ENCODE measurements at places on chromosomes 2 and 18.

DNA sequence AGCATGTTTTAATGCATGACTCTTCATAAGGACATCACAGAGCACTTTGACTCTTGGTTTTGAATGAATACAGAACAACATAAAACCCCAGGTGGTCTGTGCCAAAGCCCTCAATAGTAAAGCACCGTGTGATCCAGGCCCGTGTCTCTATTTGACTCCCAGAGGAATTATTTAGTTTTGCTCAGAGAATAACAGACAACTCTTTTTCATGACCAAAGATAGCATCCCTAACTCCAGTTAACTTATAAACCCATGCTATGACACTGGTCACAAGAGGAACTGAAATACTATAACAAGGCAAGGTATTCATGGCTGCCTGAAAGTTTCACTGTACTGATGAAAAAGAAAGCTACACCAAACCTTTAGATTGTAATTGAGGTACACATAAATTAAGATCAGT is 128.4 kb downstream of the IKZF2 start:
- DNase-seq = no peak

- no peak for DNase-seq
Measured at GRCh38 chr2:153476816-153477635, 1.5 kb downstream of the RPRM start.

DNA sequence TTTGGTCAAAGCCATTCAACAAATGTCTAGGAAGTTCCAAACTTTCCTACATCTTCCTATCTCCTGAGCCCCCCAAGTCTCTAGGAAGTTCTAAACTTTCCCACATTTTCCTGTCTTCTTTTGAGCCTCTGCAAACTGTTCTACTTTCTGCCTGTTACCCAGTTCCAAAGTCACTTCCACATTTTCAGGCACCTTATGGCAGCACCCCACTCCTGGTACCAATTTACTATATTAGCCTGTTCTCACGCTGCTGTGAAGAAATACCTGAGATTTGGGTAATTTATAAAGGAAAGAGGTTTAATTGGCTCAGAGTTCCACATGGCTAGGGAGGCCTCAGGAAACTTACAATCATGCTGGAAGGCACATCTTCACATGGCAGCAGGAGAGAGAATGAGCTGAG is 869.2 kb downstream of the TDRD15 start:
- DNase-seq = no peak

DNA sequence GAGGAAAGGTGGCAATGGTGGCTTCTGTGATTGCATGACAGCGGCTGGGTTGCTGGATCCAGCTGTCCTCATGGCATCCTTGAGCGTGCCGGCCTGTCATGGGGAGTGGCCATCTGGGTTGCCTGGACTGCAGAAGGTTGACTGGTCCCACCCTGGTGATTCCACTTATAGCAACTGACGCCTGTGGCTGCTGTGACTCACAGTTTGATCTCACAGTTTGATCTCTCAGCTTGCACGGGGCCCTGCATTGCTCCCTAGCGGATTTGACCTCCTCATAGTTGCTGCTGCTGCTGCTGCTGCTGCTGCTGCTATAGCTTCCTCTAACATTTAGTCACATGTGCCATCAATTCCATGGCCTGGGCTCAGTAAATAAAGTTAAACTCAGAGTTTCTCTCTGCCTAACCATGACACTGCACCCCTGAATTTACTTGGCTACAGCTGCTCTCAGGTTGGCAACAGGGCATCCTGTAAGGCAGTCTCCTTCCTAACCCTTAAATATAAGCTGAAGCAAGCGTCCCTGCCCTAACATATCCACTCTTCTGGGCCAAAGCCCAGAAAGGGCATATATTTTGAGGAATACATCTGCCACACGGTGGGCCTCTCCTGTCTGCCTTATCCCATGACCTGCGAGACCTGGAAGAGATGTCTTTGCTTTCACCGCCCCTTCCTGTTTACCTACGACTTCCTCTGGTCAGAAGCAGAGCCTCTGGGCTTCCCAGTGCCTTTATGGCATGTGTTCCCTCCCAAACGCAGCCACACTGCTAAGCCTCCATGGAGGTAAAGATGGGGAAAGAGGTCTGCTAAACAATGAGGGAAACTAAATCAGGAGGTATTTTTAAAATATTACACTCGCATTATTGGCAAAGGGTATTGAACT is 37.8 kb upstream of the CCDC150 start:
- no peak for DNase-seq

DNA sequence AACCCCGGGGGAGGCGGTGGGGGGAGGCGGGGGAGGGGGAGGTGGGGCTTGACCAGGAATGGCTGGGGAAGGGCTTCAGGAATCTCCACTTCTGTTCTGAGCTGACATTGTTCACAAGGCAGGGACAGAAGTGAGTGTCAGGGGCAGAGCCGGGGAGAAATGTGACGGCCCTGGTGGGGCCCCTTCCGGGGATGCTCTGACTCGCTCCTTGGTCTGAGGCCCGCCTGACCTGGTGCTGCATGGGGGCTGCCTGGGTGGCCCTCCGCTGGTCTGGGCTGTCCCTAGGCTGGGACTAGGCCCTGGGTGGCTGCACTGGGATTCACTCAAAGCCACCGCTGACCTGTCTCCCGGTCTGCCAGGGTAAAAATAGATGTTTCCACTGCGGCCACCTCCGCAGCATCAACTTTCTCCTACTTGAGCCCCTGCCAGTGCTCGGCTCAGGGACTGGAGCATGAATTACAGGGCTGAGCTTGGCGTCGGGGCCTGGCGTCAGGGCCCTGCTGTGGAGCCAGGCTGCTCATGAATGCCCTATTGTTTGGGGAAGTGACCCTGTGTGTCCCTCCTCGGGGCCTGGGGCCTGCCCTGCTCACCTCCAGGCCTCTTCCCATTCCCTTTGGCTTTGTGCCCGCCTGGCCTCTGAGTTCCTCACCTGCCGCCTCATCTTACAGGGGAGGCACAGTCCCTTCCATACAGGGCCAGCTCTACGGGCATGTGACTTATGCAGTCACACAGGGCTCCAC is 247.5 kb downstream of the DYSF start:
- DNase-seq = no peak

DNA sequence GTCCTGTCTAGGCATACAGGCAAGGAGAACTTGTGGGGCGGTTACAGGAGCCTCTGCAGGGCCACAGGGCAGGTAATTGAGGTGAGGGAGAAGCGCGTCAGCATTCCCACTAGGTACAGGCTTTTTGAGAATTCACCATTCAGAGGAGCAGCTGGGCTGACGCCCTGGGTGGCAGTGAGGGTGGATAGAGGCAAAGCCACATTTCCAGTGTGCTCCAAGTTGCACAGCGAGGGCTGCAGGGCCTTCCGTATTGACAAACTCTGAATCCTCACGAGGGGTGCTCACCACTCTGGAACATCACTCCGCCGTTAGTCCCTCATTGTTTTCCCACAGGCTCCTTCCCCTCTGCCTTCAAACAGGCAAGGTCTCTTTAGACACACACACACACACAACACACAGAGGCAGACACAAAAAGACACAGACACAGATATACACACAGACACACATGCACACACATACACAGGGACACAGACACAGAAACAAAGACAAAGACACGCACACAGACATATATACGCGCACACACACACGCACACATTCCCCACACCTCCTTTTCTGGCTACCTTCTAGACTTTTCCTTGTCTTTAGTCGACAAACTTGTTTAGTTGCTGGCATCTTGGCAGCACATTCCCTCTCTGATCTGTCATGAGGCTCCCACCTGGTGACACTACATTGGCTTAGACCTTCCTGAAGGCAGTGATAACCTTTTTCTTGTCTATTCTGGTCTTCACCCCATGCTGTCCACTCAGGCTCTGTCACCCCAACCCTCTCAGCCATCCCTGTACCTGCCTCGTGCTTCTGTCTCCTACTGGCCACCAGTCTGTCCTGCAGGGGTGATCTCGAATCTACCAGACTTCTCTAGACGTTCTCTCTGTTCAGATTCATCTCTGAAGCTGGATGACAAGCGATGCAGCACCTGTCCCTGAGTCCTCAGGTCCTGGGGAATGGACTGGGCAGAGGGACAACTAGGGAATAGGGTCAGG is 136.8 kb downstream of the ALPK2 start:
- no peak for DNase-seq

- DNase-seq = no peak
Measured at GRCh38 chr18:32888306-32888705, 115.5 kb upstream of the KLHL14 start.

- DNase-seq = no peak
Measured at GRCh38 chr2:230895536-230896345, 29.3 kb downstream of the GPR55 start.

- DNase-seq = no peak
Measured at GRCh38 chr18:47100212-47100831, 50.0 kb downstream of the HDHD2 start.

GRCh38 chr2:167196461-167197252 is 308.4 kb downstream of the XIRP2 start:
- no peak for DNase-seq

DNA sequence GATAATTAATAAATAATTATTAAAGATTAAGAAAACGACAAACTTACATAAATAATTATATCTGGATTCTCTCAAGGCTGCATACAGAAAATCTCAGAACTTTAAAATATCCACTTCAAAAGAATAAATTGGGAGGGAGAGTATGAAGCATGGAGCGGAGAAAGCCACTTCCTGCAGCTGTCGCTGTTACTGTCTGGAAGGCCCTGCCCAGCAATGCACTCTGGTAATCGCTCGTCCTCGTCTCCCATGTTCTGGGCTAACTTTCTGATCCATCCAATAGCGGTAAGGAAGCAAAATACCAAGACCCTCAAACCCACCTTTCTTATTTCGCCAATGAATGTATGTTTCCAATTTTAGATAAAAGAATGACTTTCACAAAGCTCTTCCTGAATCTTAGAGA is 26.7 kb downstream of the CYRIA start:
- DNase-seq = no peak

- DNase-seq = no peak
Measured at GRCh38 chr2:178825183-178825582, 18.0 kb upstream of the TTN start.

- DNase-seq = no peak
Measured at GRCh38 chr2:110748489-110748867, 16.1 kb downstream of the ACOXL start.

DNA sequence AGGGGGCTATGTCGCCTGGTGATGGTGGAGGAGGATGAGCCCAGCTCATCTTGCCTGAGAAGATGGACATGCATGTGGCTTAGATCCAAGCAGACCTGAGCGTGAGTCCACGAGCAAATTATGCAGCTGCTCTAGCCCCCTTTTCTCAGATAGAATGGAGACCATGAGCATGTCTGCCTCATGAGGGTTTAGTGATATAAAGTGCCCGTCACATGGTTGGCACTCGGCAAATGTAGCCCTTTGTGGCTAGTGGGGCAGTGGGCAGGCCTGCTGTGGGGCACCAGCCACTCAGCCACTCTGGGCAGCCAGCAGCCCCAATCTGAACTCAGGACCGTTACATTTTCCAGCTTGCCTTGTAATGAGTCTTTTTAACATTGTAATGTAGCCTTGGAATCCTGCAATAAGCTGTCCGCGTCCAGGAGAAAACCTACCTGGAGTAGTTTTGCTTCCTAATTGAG is 92.1 kb upstream of the HS6ST1 start:
- DNase-seq = no peak

DNA sequence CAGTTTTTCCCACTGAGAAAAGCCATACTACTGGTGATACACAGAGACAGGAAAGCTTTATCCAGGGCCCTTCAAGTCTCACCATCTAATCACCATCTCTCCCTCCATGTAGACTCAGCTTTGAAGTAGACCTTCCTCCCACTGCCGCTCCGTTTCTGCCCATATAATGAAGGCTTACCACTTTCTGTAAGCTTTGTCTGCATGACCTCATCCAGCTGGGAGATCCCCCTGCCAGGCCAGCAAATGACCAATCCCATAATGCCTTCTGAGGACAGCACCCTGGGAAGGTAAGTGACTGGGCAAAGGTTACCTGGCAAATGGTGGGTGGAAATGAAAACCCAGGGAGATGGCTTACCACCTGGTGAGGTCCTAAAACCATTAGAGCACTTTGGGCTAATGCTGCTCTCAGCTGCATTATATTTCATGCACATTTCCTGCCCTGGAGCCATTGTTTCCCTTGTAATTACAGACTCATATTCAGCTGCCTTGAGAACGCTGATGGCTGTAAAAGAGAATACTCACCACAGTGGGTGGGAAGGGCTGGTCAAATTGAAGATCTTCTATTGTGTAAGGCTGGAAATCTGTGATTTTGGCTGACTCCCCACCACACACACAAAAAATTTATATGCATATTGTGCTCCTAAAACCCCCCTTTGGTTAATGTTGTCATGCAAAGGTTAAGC is 350.7 kb upstream of the SYT4 start:
- DNase-seq = no peak

DNA sequence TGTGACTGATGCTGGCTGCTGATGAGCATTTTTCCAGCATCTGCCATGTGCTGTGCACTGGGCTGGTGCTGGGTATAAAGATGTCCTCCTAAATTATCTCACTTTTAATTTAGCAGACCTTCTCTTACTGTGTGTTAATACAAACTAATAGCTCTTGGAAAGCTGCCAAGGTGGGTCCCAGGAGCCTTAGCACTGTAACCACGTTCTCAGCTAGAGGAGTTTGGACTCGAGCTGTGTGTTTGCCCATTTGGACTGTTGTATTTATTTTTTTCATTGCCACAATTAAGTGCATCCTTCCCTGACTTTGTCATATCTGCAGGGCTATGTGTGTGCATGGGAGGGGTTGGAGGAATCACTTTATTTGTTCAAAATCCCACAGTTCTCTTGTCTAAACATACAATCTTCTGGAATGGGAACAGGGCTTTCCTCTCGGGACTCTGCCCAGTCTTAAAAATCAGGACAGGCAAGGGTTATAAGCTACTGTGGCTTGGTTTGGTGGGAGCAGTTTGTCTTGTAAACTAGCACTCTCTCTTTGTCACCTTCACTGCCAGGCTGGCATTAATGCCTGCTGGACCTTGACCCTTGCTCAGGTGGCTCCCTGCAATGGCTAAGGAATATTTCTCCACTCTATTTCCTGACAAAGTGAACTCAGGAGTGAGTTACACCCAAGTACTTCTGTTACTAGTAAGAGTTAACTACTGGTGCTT is 129.7 kb upstream of the MGAT5 start:
- peak; percentile 67 for DNase-seq

- DNase-seq = no peak
Measured at GRCh38 chr2:67851016-67851415, 211.8 kb downstream of the C1D start.

DNA sequence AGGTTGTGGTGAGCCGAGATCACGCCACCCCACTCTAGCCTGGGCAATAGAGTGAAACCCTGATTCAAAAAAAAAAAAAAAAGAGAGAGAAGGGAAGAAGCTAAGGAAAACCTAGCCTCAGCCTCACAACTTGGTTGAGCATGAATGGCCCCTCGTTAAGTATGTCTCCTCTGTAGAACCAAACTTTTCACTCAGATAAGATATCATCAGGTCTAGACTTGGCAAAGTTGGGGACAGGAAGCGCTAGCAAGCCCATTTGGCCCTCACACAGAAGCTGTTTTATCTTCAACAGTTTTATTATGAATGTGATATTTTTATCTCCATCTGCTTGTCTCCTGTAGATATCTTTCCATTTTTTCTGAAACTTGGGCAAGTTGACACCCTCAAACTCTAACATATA is 3.5 kb upstream of the ASXL2 start:
- DNase-seq = no peak

- no peak for DNase-seq
Measured at GRCh38 chr18:25350489-25351251, 1.3 kb downstream of the ZNF521 start.

GRCh38 chr2:12031866-12032265 is 285.4 kb downstream of the LPIN1 start:
- DNase-seq = no peak

GRCh38 chr2:179255129-179255528 is 9.5 kb downstream of the SESTD1 start:
- DNase-seq = no peak

Measured in NCI-H446 treated with DMSO at 0.1 percent for 48 hours (cell line).